Activated CD4-positive, alpha-beta T cell treated with anti-CD3 and anti-CD28 coated beads, Interleukin-2, amount 10 ng/mL, durations not matched to agents 24 days and 14 days (primary cell): ENCODE measurements at places on chromosomes 2 and 18. TPM values are rescaled to one million over a fixed set of nuclear protein-coding genes. Genes with fewer than 3 reads are reported as not detected.

DNA sequence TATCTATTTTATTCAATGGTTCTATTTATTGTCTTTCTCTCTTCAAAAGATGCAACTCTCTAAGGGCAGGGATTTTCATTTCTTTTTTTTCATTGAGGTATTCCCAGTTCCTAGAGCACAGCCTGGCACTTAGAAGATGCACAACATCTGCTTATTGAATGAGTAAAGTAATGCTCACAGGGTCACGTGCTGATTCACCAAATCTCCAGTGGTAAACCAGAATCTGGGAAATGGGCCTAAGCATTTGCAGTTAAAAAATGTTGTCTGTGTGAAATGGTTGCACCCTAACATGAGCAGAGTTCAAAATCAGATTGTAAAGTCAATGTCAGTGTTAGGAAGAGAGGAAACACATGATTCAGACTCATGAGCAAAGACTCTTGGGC, 15.8 kb downstream of the SLC8A1 start:
- H3K4me3 ChIP-seq = no peak overlapping the region
- no peak overlapping the region for H3K27ac ChIP-seq
- no peaks in the 10 kb centered on the region for H3K27me3 ChIP-seq
- no peaks in the 10 kb centered on the region for H3K4me1 ChIP-seq

The MBP gene
- total RNA-seq = 60.2 and 63.1 TPM in 2 replicates

DNA sequence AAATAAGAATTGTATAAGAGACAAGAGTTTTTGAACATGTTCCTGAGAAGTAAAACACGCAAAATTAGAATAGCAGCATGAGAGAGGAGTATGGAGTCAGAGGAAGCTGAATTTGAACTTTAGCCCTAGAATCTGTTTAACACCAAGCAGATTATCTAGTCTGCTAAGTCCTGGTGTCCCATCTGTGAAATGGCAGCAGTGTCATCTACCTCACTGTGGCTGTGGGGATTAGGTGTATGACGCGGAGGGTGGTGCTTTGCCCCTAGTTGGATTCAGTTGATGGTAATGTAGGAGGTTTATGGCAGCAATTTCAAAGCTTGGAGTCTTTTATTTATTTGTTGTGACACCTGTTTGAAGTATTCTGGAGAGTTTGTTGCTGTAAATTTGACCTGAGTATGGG, 79.2 kb downstream of the ZNF532 start:
- no peaks in the 10 kb centered on the region for H3K36me3 ChIP-seq
- H3K4me3 ChIP-seq = no peak overlapping the region
- no peak overlapping the region for H3K27ac ChIP-seq
- H3K4me1 ChIP-seq = no peaks in the 10 kb centered on the region
- H3K27me3 ChIP-seq = peaks cover 5% of the 10 kb centered on the region
- no peak for DNase-seq

The NCKAP5 gene
- total RNA-seq = not detected in 2 replicates

The ACVR1C gene
- total RNA-seq = 0.98 and 1.0 TPM in 2 replicates

GRCh38 chr2:241358470-241358869, 2.4 kb downstream of the FARP2 start:
- no peak for DNase-seq
- no peak overlapping the region for H3K27ac ChIP-seq
- peaks cover 31% of the 10 kb centered on the region for H3K4me1 ChIP-seq
- H3K36me3 ChIP-seq = peaks cover 9% of the 10 kb centered on the region
- no peak overlapping the region for H3K4me3 ChIP-seq

GRCh38 chr2:78782196-78782595, 243.3 kb upstream of the REG3G start:
- no peak for DNase-seq
- H3K4me3 ChIP-seq = no peak overlapping the region
- H3K4me1 ChIP-seq = no peaks in the 10 kb centered on the region
- H3K27ac ChIP-seq = no peak overlapping the region
- no peaks in the 10 kb centered on the region for H3K36me3 ChIP-seq

The SCN9A gene
- not detected in 2 replicates for total RNA-seq
